ENCODE measurements at places on chromosomes 7 and 10.

- no peak for DNase-seq
These were observed 5.0 kb upstream of the TACR2 start for GRCh38 chr10:69421611-69422308.

GRCh38 chr10:49562893-49563292 is 24.0 kb upstream of the ERCC6 start:
- DNase-seq: peak; percentile 74

DNA sequence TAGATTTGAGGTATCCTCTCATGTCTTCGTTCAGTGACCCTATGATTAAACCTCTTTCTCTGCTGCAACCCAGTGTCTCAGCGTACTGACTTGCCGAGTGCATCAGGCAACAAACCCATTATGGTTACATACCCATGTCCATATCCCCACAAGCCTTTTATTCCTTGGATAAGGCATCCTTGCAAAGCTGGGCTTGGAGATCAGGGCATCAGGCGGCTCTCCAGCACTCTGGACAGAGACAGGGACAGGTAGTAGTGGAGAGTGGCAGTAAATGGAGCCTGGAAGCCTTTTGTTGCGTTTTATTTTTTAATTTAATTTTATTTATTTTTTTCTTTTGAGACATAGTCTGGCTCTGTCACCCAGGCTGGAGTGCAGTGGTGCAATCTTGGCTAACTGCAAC is 32.0 kb upstream of the NPFFR1 start:
- DNase-seq: no peak

DNA sequence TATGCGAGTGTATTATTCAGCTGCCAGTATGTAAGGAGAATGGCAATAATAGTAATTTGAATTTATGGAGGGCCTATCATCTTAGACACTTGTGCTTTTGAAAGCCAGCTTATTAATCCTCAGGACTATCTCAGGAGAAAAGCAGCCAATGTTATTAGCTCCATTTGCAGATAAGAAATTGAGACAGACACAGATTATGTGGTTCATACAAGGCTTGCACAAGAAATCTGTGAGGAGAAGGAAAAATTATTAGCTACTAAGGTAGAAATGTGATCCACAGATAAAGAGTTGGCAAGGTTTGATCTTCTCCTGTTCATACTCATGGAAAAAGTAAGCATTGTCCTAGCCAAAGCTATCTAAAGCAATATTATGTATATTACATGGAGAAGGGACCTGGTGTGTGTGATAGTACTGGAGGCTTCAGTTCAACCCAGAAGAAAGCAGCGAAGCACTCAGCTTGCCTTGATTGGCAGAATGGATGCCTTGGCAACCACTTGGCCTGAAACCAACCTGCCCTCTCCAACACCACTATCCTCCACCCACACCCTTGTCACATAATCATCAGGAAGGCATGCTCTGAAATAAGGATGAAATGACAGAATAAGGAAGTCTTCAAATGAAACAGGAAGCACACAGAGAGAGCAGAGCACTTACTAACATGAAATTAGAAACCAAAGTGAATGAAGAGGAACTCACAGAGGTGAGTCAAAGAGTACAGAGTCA is 18.0 kb downstream of the MACC1 start:
- peak; percentile 84 for DNase-seq

DNA sequence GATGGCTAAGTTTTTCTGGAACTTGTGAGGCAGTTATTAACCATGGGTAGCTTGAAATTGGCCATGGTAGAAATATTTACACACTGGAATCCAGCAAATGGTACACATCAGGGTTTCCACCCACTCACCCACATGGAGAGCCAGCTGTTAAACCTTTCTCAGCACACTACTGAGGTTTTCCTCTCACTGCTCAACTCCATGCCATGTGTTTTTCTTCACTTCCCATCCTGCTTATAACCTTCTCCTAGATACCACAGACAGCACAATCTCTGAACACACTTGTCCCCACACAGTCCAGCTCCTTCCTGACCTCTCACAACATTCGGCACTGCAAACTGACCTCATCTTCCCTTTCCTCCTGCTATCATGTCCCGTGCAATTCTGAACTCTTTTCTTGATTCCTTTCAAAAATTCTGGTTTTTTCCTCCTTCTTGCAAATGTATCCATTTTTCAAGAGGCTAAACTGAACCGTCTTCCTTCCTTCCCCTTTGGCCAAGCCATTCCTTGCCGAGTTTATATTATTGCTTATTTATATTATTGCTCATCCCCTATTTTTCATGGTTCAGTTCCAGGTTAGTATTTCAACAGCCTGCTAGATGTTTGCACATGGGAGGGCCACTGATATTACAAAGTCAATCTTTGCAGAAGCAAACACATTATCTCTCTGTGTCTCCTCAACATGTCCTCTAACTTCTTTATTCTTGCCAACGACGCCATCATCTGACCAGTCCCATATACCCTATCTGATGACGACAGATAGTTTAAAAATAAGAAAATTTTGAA is 606.4 kb downstream of the SORCS1 start:
- DNase-seq: peak; percentile 70

DNA sequence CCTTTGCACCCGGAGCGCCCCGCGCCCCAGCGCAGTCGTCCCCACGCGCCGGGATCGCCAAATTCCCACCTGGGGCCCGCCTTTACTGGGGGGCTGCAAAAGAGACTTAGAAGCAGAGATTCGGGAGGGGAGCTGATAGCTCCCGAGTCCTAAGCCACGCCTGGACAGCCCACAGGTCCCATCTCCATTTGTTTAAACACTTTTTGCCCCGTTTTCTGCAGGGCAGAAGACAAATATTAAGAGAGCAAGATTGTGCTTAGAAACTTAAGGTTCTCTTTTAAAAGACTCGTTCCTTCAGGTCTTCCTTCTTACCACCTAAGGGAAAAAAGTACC is 299.1 kb upstream of the NFE2L3 start:
- DNase-seq: no peak

DNA sequence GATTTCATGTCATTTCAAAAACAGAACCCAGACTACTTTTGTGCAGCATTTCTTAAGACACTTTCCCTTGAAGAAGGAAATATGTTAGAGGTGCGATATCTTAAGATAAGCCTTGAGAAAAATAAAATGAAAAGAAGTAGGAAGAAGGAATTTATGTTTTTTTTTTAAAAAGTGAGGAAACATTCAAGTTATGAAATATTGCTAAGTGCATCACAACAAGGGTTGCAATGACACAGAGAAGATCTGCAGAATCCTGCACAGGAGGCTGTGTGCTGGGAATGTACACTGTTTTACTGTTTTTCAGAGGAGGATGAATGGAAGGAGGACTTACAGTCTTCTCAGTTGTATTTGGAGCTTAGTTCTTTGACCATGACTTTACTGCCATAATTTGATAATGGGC is 79.8 kb upstream of the NME8 start:
- no peak for DNase-seq
